Effector memory CD8-positive, alpha-beta T cell (primary cell): ENCODE measurements at places on chromosomes 7 and 10.

- no peak for DNase-seq
These were observed 21.0 kb downstream of the PIP4K2A start for GRCh38 chr10:22693371-22693784.

GRCh38 chr10:129329385-129330055 is 137.5 kb upstream of the MGMT start:
- DNase-seq, result no peak

- no peak for DNase-seq
These were observed 17.4 kb upstream of the PRKAG2 start for GRCh38 chr7:151894111-151895007.

DNA sequence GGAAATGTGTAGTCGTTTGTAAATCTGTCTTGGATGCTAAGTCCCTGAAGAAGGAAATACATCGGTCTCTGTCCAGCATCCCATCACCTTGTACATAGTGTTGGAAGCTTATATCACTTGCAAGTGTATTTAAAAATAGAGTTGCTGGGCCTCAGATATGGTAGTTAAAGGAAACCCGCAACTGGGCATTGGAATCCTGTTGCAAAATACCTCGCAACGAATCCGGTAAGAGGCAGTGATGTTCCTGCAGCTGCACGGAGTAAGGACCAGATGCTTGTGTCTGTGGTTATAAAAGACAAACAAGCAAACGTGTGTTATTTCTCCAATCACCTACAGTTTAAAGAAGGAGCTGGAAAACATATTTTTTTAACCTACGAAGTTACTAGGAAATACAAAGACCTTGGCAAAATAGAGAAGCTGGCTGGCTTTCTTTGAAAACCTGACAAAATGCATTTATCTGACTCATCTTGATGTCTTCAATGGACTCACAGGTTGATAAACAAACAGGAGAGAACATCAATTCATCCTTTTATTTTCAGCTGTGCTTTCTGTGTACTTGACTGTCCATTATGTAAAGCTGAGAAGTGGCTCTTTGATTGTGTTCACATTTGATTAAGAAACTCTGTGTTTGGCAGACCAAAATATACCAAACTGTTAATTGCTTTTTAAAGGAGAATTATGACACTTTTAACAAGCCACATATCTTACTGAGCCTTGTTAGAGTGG is 326.4 kb downstream of the SFMBT2 start:
- no peak for DNase-seq

GRCh38 chr7:148657929-148658328 is 40.8 kb upstream of the CUL1 start:
- no peak for DNase-seq
